ENCODE measurements at places on chromosomes 1 and 21.

GRCh38 chr1:153357076-153357852 lies 390 bp upstream of the S100A9 start:
- DNase-seq: no peak

DNA sequence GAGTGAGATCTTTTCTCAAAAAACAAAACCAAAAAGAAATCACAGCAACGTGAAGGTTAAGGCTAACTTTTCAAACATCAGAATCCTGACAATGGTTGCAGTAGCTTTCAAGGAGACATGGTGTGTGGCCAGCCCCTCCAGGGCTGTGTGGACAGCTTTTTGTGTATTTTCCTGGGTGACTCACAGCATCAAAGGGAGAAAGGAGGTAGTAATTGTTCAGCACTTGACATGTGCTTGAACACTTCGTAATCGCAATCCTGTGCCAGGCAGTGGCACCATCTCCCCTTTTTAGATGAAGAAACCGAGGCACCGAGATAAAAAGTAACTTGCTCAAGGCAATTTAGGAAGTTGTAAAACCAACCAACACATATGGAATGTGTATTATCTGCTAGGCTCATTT lies 10.3 kb downstream of the NBL1 start:
- no peak for DNase-seq

GRCh38 chr1:169750041-169750440 lies 16.2 kb upstream of the SELE start:
- DNase-seq: no peak

- DNase-seq: no peak
Observed at GRCh38 chr1:77975907-77976306, 3.0 kb downstream of the FUBP1 start.
